Activated T-helper 1 cell treated with Interleukin-2 at 50 U/mL for 16 hours (primary cell): ENCODE measurements at places on chromosomes 4 and X.

GRCh38 chrX:41596596-41596995, 92.2 kb upstream of the GPR34 start:
- no peak for DNase-seq

- no peak for DNase-seq
These were observed 7.6 kb downstream of the EIF4E start for GRCh38 chr4:98921292-98921691.

GRCh38 chr4:16674082-16674481, 224.4 kb downstream of the LDB2 start:
- DNase-seq, result no peak

DNA sequence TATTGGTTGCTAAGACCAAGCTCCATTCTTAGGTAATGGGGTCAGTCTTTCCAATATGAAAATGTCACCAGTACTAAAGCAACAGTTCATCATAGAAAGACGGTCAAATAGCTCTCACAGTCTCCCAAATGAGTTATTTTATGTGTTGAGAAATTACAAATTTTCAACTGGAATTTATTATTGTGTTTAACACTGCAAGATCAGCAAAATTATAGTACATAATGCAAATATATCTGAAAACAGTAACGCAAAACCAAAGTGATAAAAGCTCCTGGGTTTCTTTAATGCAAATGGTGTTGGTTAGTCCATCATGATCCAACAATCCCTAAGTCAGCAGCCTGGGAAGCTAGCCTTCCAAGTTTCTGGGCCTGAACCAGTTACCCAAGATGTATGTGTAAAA, 61.5 kb upstream of the EGFL6 start:
- DNase-seq, result no peak

DNA sequence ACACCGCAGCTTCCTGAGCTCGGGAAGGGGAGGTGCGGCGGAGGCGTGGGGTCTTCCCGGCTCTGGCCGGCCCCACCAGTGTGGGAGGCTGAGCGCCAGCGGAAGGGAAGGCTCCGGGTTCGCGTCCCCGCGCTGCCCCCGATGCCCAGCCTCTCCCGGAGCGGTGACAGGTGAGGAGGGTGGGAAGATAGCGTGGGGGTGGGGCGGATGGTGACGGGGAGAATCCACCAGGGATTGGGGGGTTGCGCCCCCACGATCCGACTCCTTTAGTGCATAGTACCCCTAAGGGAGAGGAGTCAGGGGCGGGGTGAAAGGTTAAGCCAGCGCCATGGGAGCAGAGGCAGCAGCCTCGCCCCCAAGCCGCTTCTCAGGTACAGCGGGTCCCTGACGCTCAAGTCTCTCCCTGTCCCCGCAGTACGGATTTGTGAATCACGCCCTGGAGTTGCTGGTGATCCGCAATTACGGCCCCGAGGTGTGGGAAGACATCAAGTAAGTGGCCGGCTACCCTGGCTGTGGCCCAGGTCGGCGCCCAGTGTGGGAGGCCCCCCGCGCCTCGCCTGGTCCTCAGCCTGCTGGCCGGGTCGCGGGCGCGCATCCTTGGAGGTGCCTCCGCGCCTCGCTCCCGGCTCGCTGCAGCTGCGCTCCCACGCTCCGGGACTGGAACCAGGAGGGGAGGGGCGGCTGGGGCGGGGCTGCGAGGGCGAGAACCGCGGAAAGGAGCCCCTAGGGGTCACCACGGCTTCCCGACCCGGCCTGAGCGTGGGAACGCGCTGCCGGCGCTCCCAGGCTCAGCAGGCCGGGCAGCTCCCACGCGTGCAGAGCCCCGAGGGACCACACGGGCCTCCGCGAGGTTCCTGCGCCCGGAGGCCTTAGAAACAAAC, 791 bp downstream of the GUCY1B1 start:
- no peak for DNase-seq

GRCh38 chrX:44669626-44670025, 127.0 kb upstream of the FUNDC1 start:
- no peak for DNase-seq

DNA sequence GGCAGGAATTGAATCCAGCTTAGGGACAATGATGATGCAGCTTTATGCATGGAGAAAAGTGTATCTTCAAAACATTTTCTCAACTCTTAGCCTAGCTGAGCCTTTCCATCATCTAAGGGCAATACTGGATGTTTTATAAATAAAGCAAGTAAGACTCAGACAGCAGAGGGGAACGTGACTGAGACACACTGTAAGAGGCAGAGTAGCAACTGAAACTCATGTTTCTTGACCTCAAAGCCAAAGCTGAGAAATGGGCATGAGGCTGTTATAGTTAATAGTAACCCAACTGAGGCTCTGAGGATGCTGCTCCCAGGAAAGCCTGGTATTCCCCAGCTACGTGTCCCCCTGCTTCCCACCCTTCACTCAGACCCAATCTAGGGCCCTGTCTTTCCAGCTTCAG, 44.6 kb downstream of the ARHGEF9 start:
- DNase-seq, result no peak

- no peak for DNase-seq
These were observed 6.5 kb downstream of the CRLF2 start for GRCh38 chrX:1205681-1206611.

DNA sequence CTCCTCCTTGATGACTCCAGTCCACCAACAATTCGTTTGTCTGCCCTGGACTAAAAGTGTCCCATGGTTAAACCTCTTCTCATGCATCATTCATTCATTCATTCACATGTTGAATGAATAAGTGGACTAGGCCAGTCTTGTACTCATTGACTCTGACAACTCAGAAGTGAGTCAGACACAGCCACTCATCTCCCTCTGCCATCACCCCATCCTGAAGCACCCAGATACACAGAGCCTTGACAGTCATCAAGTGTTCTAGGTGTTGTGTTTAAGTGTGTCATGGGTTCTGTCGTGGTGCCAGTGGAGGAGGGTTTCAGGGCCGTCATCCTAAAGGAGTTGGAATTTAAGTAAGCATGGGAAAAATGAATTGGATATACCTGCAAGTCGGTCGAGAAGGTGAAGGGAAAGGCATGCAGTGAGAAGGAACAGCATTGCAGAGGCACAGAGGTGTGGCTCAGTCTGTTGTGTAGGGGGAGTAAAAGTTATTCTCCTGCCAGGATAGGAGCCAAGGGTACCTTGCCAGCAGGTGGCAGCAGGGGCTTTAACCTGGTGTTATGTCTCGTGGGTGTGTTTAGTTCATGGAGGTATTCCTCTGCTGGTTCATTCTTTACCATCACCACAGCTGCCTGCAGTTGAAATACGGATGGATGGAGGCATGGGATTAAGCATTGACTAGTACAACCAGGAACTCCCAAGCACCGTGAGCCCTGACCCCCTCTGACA, 18.3 kb downstream of the MAGED2 start:
- peak; percentile 9 for DNase-seq

DNA sequence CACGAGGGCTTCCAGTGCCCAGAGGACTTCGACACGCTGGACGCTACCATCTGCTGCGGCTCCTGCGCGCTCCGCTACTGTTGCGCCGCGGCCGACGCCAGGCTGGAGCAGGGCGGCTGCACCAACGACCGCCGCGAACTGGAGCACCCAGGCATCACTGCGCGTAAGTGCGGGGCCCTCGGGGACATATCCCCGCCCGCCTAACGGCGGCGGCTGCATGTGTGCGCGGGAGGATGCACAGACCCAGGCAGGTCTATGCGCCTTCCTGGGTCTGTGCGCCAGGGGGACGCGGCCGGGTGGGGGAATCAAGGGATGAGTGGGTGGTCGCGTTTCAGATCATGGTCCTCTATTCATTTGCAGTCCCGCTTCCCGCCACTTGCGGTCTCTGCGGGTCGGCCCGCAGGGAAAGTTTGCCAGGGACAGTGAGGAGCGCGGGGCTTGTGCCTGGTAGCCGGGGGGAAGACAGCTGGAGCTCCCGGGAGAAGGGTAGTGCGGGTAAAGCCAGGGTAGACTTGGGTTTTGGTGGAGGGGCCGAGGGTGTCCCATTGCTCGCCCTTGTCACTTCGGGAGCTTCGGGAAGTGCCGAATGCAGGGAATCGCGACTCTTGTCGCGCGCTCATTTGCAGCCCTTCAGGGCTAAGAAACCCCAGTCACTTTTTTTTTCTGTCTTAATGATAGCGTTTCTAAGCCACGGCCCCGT, 1.0 kb downstream of the SHISA3 start:
- DNase-seq, result no peak

- DNase-seq, result no peak
These were observed 47.4 kb downstream of the REPS2 start for GRCh38 chrX:16993791-16994318.

DNA sequence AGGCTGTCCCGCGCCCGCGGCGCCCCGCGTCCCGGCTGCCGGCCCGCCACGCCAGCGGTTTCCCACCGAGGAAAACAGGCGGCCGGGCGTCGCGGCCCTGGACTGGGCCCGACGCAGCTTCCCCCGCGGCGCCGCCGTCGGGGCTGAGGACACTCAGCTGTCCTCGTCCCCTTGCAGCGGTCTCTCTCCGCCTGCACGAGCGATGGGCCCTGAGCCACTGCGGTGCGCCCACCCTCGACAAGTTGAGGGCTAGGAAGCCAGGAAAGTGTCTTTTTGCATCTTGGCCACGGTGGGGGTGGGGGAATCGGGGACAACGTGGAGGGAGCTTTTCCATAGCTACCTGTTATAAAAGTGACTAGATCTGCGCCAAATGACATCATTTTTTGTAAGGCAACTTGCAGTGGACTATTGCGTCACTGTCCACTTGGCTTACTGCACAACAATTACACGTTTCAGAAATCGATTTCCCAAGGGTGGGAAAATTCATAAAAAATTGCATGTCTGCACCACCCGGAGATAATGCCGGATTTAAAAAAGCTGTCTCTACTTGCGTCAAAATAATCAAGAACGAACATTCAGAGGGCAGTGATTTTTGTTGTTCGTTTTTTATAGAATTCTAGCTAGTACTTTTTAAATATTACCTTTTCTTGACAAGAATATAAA, 1.1 kb downstream of the KLHL15 start:
- no peak for DNase-seq

- no peak for DNase-seq
These were observed 1.3 kb downstream of the SHOX start for GRCh38 chrX:631802-632365.

DNA sequence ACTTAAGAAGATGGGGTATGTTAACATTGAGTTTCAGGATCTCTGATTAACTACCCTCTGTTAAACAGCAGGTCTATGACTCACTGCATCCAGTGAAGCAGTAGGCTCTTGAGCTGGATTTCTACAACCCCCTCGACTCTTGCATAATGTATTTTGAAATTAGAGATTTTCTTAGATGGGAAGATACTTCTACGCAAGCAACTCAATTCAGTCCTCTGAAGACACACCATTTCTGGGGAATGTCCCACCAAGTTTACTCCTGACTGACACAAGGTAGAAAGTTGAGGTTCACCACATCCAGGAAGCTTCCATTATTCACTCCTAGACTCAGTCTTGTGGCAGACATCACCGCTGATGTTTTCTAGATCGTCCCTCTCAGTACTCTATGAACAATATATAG, 12.9 kb downstream of the PALLD start:
- peak; percentile 3 for DNase-seq

GRCh38 chrX:115988825-115989224, 181.7 kb upstream of the AGTR2 start:
- no peak for DNase-seq

GRCh38 chrX:7149411-7149810, 1.5 kb upstream of the PUDP start:
- DNase-seq, result no peak

DNA sequence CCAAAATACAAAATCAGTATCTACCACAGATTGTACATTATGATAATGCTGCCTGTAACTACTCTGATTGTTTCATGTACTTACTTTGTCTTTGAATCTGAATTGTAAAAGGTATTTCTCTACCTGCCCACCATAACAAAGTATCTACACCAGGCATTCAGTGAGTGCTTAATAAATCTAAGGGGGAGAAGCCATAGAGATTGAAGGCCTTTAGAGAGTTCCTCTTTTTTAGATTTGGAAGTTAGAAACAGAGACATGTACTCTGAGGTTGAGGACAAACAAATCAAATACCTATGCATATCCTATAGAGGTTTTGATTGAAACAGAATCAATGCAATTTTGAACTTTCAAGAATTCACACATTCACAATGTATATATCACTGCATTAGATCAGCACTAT, 42.7 kb downstream of the SAT1 start:
- no peak for DNase-seq

DNA sequence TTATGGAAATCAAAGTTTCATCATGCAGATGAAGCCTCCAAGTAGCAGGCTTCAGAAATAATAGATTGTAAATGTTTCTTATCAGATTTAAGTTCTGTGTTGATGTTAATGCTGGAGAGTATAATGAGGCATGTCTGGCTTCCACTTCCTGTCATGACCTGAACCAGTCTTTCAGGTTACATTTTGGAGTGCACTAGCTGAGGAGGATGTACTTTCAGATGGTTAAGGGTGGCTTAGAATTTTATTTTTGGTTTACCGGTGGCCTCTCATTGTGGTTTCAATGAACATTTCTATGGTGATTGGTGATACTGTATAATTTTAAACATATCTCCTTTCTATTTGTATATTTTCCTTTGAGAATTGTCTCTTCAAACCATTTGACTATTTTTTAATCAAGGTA, 890.4 kb downstream of the SH3BGRL start:
- DNase-seq, result no peak

DNA sequence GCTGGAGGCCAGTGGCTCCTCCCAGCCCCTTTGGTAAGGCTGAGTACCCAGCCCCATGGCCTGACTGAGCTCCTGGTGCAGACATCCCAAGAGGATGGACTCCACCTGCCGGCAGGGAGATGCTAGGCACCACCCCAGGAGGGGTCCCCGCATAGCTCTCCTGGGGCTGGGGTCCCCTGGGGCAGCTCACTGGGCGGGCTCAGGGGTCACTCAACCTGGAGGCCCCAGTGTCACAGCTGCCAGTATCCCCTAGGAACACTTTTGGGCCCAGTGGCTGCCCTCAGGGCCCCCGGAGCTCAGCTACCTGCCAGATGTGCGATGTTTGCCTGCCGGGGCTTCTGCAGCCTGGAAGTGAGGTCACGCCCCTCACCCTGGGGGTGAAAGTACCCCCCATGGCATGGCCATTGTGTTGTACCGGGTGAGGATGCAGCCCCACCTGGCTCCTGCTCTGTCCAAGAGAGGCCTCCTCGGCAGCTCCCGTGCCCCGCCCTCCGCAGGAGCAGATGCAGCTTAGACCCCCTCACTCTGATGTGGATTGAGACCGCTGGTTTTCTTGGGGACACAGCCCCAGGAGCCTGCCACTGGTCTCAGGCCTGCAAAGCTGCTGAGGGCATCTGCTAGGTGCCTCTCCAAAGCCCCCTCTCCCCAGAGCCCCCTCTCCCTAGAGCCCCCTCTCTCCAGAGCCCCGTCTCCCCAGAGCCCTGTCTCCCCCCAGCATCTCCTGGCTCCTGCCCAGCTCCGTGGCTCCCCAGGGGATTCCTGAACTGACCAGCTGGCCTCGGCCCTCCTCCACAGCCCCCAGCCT, 6.7 kb upstream of the HGFAC start:
- DNase-seq, result no peak

DNA sequence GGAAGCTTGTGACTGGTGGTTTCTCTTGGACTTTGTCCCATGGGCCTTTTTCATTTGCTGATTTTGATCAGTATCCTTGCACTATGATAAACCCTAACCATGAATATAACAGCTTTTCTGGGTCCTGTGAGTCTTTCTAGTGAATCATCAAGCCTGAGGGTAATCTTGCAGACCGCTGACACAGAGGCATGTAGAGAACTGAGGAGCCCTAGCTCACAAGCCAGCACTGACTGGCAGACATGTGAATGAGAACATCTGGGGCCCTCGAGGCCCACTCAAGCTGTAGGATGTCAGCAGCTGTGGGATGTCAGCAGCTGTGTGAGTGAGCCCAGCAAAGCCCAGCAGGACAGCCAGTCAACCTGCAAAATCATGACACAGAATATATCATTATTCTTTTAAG, 36.7 kb downstream of the HMGB3 start:
- no peak for DNase-seq

- DNase-seq, result no peak
These were observed 9.5 kb downstream of the GSX2 start for GRCh38 chr4:54109241-54110018.

GRCh38 chr4:41185614-41186592, 28.4 kb downstream of the APBB2 start:
- DNase-seq, result no peak
